ENCODE measurements at places on chromosomes 4 and X.

- no peak for DNase-seq
Observed at GRCh38 chr4:98179951-98180350, 36.7 kb upstream of the STPG2 start.

DNA sequence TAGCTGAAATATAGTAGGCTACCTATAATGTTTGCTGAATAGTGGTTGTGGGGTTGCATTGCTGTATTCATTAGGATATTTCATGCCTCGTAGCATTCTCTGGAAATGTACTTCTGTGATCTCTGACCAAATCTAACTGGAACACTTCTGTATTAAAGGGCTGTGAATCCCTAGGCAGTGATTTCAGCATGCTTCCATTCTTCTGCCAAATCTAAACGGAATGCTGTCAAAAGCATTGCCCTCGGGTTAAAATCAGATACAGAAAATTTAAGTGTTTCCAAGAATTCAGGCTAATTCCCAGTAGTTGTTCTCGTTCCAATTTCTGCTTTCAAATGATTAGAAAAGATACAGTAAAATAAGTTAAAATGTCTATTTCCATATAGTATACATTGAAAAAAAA is 1847.5 kb upstream of the IGFBP7 start:
- no peak for DNase-seq

- DNase-seq: no peak
Observed at GRCh38 chr4:158211222-158211621, 936 bp downstream of the TMEM144 start.

- DNase-seq: no peak
Observed at GRCh38 chrX:70183091-70183490, 5.8 kb downstream of the DGAT2L6 start.

- DNase-seq: no peak
Observed at GRCh38 chrX:317424-318067, 1.1 kb downstream of the GTPBP6 start.

GRCh38 chr4:94934201-94934600 is 176.4 kb downstream of the BMPR1B start:
- DNase-seq: no peak

DNA sequence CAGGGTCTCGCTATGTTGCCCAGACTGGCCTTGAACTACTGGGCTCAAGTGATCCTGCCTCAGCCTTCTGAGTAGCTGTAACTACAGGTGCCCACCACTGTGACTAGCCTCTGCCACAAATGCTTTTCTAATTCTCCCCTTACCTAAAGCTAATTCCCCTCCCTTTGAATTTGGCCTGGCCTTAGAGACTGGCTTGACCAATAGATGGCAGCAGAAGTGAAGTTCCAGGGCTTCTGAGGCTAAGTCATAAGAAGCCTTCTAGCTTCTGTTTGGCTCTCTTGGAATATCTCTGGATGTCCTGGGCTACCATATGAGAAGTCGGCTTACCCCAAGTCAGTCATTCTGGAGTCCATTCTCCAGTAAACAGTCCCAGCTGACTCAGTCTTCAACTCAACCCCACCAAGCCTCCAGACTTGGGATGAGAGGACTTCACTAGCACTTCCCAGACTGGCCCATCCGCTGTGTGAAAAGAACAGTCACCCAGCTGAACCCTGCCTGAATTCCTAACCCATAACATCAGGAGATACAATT is 61.0 kb downstream of the HPRT1 start:
- no peak for DNase-seq

GRCh38 chr4:109412776-109413175 is 20.8 kb upstream of the SEC24B start:
- DNase-seq: no peak

DNA sequence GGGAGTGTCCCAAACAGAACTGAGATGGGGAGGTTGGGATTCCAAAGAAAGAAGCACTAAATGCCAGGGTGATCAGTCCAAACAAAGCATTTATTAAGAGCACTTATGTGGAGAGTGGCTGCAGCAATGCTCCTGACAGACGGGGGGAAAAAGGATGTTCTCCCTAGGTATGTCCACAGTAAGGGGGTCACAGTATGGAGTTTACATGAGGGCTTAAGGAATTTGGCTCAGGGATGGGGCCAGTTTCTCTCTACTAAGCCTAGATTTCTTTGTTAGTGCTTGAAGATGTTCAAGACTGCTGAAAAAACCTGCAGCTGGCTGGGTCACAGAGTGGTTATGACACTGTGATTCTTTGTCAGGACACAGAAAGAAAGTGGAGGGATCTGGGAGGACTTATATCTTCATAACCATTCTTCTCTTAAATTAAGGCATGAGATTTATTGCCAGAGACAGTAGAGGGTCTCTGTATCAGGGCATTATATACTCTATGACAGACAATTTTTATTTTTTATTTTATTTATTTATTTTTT is 1468.0 kb downstream of the C4orf33 start:
- DNase-seq: no peak

DNA sequence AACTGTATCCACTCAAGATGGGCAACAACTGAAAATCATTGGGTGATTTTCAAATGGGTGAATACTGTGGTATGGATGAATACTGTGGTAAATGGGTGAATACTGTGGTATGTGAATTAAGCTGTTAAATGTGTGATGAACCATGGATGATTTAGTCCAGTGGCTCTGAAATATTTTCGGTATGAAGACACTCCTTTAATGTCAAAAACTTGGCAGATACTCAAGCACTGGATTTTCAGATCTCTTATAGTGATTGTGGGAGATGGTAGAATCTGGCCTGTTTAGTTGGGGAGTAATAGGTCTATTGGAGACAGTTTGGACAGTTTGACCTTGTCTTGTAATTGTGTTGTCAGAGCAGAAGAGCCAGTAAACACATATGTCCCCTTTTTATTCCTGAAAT is 45.7 kb downstream of the SSX7 start:
- DNase-seq: no peak

- no peak for DNase-seq
Observed at GRCh38 chr4:138114434-138114833, 127.7 kb downstream of the SLC7A11 start.

GRCh38 chr4:75180790-75181776 is 248.2 kb downstream of the PARM1 start:
- DNase-seq: no peak

- no peak for DNase-seq
Observed at GRCh38 chr4:26909369-26909768, 48.7 kb downstream of the STIM2 start.

- no peak for DNase-seq
Observed at GRCh38 chr4:68570122-68570507, 6.0 kb downstream of the UGT2B17 start.

- no peak for DNase-seq
Observed at GRCh38 chrX:123590842-123591486, 141.9 kb downstream of the THOC2 start.

DNA sequence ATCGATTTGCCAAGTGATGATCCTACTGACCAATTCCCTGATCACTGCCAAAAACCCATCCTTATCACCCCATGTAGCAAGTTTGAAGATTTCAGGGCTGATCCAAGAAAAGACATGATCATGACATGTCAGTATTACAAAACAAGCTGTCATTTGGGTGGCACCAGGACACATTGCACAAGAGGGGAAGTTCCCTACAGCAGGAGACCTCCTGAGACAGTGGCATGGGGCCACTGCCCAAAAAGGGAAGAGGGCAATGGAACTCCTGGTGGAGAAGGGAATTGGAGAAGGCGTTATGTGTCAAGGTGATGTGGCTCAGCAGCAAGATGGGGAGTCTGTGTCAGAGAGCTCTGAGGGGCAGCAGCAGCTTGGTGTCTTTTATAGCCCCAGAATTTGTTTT is 43.4 kb downstream of the ZNF182 start:
- no peak for DNase-seq

GRCh38 chrX:45758319-45758718 is 557.6 kb upstream of the DIPK2B start:
- DNase-seq: no peak

DNA sequence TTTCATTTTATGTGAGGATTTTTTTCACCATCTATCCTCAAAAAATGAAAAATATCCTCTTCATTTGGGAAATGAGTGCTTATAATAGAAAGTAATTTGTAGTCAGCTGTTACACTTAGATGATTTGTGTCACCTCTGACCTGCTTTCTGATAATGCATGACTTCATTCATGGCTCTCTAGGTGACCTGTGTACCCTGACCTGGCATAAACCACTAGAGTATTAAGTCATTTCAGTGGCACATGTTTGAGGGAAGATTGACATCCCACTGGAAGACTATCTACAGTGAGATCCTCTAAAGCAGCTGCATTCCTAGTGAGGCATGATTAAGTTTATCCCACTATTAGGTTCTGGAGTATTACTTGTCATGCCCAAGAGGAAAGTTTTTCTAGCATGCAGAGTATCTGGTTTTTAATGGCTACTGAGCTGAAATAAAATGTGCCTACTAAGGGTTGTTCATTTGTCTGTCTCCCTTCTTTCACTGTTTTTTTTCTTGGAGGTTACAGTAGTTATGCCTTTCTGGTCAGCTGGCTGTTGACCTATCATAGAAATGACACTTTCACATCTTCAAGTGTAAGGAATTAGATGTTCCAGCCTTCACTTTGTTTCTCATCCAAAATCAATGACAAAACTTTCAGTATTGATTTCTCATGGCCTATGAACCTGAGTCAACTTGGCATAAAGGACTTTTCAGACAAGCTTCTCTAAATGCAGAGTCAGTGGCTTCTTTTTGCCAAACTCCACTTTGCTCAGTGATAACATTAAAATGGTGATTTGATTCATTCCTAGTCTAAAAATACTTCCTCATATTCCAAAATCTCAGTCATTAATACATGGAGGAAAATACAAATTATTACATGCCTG is 33.1 kb downstream of the TET2 start:
- DNase-seq: no peak

- no peak for DNase-seq
Observed at GRCh38 chr4:78747475-78747922, 28.7 kb upstream of the BMP2K start.

DNA sequence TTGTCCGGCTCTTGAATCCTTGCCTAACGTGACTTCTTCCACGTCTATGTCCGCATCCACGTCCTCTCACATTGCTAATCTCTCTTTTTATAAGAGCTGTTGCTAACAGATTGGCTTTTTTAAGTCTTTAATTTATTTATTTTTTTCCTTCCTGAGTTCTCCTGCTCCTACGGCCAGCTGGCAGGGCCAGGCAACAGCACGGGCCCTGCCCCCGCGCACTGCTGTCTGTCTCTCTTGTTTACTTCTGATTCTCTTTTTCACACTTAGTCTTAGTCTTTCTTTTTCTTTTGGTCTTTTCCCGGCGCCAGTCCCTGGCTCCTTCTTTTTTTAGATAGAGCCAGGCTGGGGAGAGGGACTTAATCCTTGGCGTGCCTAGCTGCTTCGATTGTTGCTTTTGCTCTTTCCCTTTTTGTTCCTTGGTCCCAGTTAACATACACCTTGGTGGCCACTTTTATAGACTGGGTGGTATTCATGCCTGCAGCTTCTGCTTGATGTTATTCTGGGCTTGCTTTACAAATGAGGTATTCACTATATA is 53.2 kb upstream of the RBMX start:
- no peak for DNase-seq

Data from activated T-helper 1 cell treated with anti-CD3 and anti-CD28 coated beads, Interleukin-2, amount 50 U/mL, for 16 hours (primary cell).